Vagina (tissue), 2 donors: ENCODE measurements at places on chromosomes 5 and 9.

GRCh38 chr5:14399054-14399692 lies 182.4 kb upstream of the OTULINL start:
- H3K4me1 ChIP-seq, result peaks cover 5% of the 10 kb centered on the region
- H3K36me3 ChIP-seq, result no peaks in the 10 kb centered on the region
- H3K27me3 ChIP-seq, result no peaks in the 10 kb centered on the region
- no peak overlapping the region for H3K27ac ChIP-seq
- no peak overlapping the region for H3K4me3 ChIP-seq

DNA sequence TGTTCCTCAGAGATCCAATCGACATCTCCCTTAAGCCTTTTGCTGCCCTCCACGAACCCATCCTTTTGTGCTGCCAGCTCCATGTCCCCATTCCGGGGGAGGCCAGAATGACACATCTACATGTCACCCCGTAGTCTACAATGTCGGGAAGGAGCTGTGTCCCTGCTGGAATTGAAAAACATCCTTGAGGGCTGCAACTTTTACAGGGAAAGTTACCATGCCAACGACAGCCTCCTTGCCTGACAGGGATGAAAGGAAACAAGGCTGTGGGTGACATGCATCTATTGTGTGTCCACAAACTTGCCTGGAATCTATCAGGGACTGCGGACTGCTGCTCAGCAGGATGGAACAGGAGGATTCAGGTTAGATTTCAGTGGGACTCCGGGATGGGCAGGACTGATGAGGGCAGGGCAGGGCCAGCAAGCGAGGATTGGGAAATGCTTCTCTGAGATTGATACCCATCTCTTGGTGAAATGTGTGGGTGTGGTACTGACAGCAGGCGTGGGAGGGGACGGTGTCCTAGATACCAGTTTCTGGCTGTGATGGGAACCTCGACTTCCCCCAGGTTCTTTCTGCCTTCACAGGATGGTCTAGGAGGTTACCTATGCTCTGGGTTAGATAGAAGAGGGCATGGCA lies 25.5 kb downstream of the EGR1 start:
- H3K4me3 ChIP-seq, result no peak overlapping the region
- no peaks in the 10 kb centered on the region for H3K36me3 ChIP-seq
- DNase-seq, result no peak
- peak overlapping the region; percentile 78 for H3K27ac ChIP-seq
- peaks cover 37% of the 10 kb centered on the region for H3K4me1 ChIP-seq

DNA sequence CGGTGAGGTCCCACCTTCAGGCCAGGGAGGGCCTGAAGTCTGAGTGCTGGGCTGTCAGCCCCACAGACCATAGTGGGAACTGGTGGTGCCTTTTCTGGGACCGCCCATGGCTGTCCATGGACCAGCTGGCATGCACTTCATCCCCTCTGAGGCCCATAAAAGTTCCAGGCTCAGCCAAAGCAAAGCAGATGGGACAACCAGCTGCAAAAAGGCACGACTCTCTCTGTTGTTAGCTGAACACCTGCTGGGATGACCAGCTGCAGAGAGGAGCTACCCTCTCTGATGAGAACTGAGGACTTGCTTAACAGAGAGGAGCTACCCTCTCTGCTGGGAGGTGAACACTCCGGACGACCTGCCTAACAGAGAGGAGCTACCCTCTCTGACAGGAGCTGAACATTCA lies 844.3 kb upstream of the DMAC1 start:
- no peak overlapping the region for H3K4me3 ChIP-seq
- no peak overlapping the region for H3K27ac ChIP-seq
- H3K36me3 ChIP-seq, result no peaks in the 10 kb centered on the region
- H3K27me3 ChIP-seq, result no peaks in the 10 kb centered on the region

DNA sequence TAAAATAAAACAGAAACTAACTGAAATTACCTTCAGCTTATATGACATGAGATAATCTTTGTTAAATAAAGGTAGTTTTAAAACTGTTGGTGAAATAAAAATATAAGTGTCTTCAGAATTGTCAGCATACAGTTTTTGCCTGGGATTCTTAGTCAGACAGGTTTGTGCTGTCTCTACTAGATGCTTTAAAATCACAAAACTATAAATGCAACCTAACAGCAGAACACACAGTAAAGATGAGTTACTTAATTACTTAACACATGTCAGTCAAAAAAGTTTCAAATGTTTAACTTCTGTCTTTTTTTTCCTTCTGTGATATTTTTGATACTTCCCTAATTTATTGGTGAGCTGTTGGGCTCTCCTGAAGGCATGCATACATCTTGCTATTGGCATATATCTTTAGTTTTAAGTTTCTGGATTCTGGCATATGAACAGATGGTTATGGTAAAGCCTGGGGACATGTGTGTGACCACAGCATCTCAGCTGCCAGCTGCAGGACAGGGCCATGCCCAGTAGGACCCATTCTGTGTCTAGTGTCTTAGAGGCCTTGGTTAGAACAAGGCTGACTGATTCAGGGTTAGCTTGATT lies 231.1 kb upstream of the NUDT12 start:
- no peak overlapping the region for H3K4me3 ChIP-seq
- H3K36me3 ChIP-seq, result no peaks in the 10 kb centered on the region
- DNase-seq, result no peak
- no peaks in the 10 kb centered on the region for H3K27me3 ChIP-seq
- no peak overlapping the region for H3K27ac ChIP-seq
